Stimulated activated CD4-positive, alpha-beta T cell treated with anti-CD3 and anti-CD28 coated beads, Interleukin-4, amount 100 ng/mL, for 24 hours (primary cell): ENCODE measurements at places on chromosomes 16 and 17.

DNA sequence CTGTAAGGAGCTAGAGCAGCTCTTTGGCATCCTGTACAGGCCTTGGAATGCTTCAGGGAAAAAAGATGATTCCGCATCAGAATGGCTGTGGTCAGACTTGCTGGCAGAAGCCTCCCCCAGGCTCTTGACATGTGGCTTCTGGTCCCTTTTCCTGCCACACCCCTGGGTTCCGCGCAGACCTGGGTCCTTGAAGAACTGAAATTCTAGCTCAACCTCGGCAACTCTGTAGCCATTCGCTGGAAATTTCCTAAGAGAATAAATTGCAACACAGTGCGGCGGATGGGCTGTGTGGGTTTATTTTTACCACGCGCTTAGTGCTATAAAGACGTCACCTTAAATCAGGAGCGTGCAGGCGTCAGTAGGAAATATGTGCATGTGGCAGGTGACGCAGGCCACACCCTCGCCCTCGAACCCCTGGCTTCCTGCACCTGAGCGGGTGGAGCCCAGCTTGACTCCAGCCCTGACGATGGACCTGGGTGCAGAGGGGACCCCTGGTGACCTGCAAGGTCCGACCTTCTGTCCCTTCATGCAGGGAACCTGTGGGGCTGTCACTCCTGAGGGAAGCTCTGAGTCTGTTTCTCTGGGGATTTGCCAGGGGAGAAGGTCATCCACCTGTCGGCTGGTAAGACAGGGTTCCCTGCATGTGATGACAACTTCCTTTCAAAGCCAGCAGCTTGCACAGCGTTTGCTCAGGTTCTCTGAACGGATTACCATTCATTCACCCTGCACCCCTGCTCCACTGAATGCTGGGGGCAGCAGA lies 46.3 kb downstream of the METRNL start:
- DNase-seq, result no peak

GRCh38 chr16:30964574-30965226 lies 7.1 kb downstream of the SETD1A start:
- no peak for DNase-seq

DNA sequence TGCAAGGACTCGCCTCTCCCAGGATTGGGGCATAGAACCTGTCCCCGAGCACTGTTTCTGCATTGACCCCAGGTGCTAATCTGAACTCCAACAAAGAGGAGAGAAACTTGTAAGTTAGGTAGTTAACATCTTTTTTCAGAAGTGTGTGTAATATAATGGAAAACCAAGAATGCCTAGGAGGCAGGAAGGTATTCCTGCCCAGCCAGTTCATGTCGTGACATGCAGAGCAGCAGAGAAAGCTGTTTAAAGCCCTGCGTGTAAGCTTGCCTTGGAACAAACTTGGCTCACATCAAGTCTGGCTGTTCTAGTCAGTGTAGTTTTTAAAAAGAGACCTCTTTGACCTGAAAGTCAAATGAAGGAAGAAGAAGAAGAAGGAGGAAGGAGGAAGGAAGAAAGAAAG lies 2.1 kb upstream of the GNA13 start:
- no peak for DNase-seq

GRCh38 chr16:54048586-54049495 lies 237.7 kb downstream of the IRX3 start:
- no peak for DNase-seq

DNA sequence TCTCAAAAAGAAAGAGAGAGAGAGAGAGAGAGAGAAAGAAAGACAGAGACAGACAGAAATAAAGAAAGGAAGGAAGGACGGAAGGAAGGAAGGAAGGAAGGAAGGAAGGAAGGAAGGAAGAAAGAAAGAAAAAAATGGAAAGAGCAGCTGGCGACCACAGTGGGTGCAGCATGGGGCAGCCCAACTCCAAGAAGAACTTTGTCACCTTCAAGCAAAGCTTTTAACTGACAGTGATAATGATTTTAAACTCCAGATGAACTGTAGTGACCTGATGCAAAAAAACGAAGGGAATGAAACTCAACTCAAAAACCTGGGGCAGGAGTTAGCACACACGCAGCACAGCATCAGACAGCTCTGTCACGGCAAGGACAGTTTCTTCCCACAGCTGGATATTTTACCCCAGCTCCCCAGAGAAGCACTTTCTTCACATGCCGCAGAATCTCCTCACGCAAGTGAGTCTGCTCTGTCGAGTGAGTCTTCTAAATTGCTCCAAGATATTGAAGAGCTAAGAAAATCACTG lies 5.0 kb upstream of the ARHGAP17 start:
- no peak for DNase-seq

GRCh38 chr16:50609471-50609870 lies 61.3 kb downstream of the NKD1 start:
- no peak for DNase-seq

- DNase-seq, result no peak
Observed at GRCh38 chr17:76707985-76708807, 2.6 kb downstream of the MXRA7 start.

DNA sequence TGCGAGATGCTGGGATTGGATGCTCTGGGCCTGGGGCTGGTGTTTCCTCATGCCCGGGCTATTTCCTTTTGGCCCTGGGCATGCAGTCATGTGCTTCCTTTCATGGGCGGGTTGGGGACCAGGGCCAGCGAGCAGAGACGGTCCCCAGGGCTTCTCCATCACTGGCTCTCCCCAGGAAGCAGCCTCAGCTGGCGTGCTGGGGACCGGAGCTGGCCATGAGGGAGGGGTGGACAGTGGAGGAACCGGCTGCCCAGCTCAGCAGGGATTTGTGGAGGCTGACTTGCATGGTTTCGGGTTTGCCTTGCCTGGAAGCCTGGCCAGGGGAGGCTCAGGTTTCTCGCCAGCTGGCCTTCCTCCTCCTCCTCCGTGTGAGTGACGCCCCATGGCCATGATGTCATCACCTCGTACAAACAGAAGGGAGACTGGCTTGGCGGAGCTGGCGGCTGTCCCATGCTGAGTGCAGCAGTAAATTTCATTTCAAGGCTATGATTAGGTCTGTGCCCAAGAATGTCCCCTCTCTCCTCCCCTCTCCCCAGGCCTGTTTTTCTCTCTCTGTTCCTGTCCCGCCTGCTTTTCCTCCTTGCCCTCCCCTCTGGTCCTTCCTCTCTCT lies 8.9 kb upstream of the TIMP2 start:
- DNase-seq, result no peak
